Stomach (tissue), 19 donors: ENCODE measurements at places on chromosomes 11 and 22. TPM values are rescaled to one million over a fixed set of nuclear protein-coding genes. Genes with fewer than 3 reads are reported as not detected.

The GGTLC3 gene
- not detected for total RNA-seq

The TLCD5 gene
- 3.9 TPM for total RNA-seq

The LRRN4CL gene
- 8.2 TPM for total RNA-seq

The KRTAP5-10 gene
- not detected for total RNA-seq

The AMOTL1 gene
- total RNA-seq, result 18.7 TPM

The ANO5 gene
- total RNA-seq, result 14.1 TPM
